ENCODE measurements at places on chromosomes 13 and 19. TPM values are rescaled to one million over a fixed set of nuclear protein-coding genes. Genes with fewer than 3 reads are reported as not detected.
A peak's percentile ranks its signal among the peaks of the same experiment; 100 is the strongest.

The TUBA3C gene
- total RNA-seq = not detected

- no peak overlapping the region for H3K27ac ChIP-seq
- DNase-seq = no peak
- peaks cover 2% of the 10 kb centered on the region for H3K36me3 ChIP-seq
- no peak overlapping the region for H3K4me3 ChIP-seq
These were observed 10.7 kb upstream of the GRTP1 start for GRCh38 chr13:113374511-113375175.

The LSR gene
- total RNA-seq = 0.99 TPM

The FLT1 gene
- total RNA-seq = 0.65 TPM

The MCEMP1 gene
- not detected for total RNA-seq

The MISP gene
- total RNA-seq = 2.2 TPM

The IGSF23 gene
- total RNA-seq = not detected

The SRRM5 gene
- total RNA-seq = 0.27 TPM

The RNF113B gene
- total RNA-seq = not detected

GRCh38 chr13:110001670-110002275 is 215.4 kb upstream of the IRS2 start:
- no peak for DNase-seq
- peak overlapping the region; percentile 93 for H3K27ac ChIP-seq
- H3K27me3 ChIP-seq = no peaks in the 10 kb centered on the region
- H3K4me1 ChIP-seq = peaks cover 45% of the 10 kb centered on the region
- H3K4me3 ChIP-seq = no peak overlapping the region
- no peaks in the 10 kb centered on the region for H3K36me3 ChIP-seq

GRCh38 chr19:39917561-39918182 is 16.8 kb downstream of the FCGBP start:
- no peak for DNase-seq
- H3K27ac ChIP-seq = no peak overlapping the region
- peaks cover 3% of the 10 kb centered on the region for H3K27me3 ChIP-seq
- H3K36me3 ChIP-seq = no peaks in the 10 kb centered on the region
- no peaks in the 10 kb centered on the region for H3K4me1 ChIP-seq
- no peak overlapping the region for H3K4me3 ChIP-seq

DNA sequence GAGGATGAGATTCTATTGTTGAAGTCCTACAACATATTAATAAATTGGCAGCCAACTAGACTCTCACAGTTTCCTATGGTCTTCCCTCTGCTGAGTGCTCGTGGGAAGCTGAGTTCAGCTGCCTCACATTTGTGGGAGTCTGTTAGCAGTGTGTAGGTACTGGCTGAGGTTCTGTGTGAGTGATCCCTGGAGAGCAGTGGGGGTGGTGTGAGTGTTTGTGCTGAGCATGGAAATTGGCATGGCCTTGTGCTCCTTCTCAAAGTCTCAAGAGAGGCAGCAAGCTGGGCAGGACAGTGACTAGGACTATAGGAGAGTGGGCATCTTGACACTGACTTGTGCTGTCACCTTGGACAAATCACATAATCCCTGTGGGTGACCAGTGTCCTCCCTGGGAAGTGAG is 298.3 kb downstream of the MTUS2 start:
- no peak overlapping the region for H3K4me3 ChIP-seq
- H3K27ac ChIP-seq = no peak overlapping the region
- no peaks in the 10 kb centered on the region for H3K36me3 ChIP-seq
- no peaks in the 10 kb centered on the region for H3K4me1 ChIP-seq
- no peak for DNase-seq
- H3K27me3 ChIP-seq = peaks cover 5% of the 10 kb centered on the region

The CD22 gene
- not detected for total RNA-seq

GRCh38 chr13:113724780-113725315 is 34.2 kb upstream of the TMEM255B start:
- DNase-seq = peak; percentile 93
- H3K27me3 ChIP-seq = peaks cover 2% of the 10 kb centered on the region
- H3K4me1 ChIP-seq = peaks cover 3% of the 10 kb centered on the region
- H3K4me3 ChIP-seq = peak overlapping the region; percentile 74
- no peaks in the 10 kb centered on the region for H3K36me3 ChIP-seq
- no peak overlapping the region for H3K27ac ChIP-seq

- DNase-seq = no peak
- peaks cover 2% of the 10 kb centered on the region for H3K4me1 ChIP-seq
- H3K4me3 ChIP-seq = no peak overlapping the region
- H3K27me3 ChIP-seq = no peaks in the 10 kb centered on the region
These were observed 207.6 kb upstream of the SERP2 start for GRCh38 chr13:44165889-44166496.

- peaks cover 70% of the 10 kb centered on the region for H3K4me1 ChIP-seq
- peak overlapping the region; percentile 4 for H3K4me3 ChIP-seq
- peak overlapping the region; percentile 75 for H3K27ac ChIP-seq
- DNase-seq = no peak
These were observed 4.0 kb downstream of the EMP3 start for GRCh38 chr19:48329167-48329891.

The GTF2F1 gene
- total RNA-seq = 64.0 TPM

DNA sequence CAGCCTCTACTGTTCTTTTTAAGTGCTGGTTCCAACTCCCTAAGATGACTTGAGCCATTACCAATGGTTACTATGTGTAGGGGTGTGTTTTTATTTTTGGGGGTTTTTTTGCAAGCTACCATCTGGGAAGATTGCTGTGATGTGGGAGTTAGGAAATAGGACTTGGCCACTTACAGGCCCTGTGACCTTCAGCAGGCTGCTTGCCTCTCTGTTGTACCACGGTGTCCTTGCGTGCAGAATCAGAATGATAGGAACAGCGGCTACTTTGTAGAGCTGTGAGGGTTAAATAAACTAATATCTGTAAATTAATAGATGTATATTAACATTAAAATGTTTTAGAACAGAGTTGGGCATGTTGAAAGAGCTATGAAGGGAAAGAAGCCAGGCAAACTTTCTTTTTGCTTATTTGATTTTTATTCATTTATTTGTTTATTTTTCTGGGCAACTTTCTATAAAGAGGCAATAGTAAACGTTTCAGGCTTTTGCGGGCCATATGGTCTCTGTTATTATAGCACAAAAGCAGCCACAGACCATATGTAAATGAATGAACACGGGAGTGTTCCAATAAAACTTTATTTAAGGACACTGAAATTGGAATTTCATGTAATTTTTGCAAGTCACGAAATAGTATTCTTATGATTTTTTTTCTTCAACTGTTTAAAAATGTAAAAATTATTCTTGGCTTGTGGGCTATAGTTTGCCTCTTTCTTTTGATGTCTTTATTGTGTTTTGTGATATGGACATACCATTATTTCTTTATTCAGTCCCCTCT is 26.4 kb upstream of the EHD2 start:
- no peak overlapping the region for H3K4me3 ChIP-seq
- peaks cover 4% of the 10 kb centered on the region for H3K4me1 ChIP-seq
- no peaks in the 10 kb centered on the region for H3K27me3 ChIP-seq

DNA sequence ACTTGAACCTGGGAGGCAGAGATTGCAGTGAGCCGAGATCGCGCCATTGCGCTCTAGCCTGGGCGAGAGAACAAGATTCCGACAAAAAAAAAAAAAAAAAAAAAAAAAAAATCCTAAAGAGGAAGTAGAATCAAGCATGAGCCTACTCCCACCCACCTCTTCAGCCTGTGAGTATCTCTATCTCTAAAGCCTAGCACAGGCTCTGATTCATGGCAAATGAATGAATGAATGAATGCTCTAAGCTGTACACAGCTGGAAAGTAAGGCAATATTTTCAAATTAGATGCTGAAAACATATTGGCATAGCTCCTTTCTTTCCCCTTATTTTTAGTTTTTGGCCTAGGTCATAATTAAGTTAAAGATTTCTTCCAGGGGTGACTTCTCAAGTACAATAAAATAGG is 35.7 kb upstream of the FAM216B start:
- no peak for DNase-seq
- no peak overlapping the region for H3K4me3 ChIP-seq
- no peaks in the 10 kb centered on the region for H3K27me3 ChIP-seq
- no peak overlapping the region for H3K27ac ChIP-seq

GRCh38 chr13:99962242-99962641 is 9.3 kb downstream of the ZIC5 start:
- peaks cover 19% of the 10 kb centered on the region for H3K4me1 ChIP-seq

DNA sequence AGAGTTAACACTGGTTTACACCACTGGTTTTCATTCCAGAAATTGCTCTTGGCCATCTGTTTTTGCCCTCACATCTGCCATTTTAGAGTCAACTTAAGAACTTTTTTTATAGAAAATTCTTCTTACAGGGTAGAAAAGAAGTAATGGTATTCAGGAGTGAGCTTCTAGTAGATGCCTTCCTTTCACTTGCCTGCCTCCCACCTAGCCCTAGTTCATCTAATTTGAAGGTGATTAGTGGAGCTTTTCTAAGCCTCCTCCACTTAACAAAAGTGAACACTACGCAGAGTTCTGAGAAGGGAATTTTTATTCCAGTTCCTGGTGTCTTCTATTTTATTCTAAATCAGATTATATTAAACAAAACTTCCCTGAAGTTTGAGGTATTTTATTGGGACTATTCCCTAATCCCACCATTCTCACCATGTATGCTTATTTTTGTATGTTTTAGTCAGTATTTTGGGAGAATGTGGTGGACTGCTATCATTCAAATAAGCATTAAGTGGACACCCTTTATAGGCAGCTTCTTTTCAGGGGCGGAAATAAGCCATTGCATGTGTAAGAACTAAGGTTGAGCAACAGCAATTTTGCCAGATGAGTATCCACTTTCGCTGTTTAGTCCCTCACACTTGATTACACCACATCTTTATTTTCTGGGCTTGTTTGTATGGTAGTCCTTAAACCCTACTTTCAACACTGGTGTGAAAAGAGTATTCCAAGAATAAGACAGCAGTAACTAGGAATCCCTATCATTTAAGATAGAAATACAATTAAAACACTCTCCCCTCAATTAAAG is 156.9 kb downstream of the ENOX1 start:
- H3K27me3 ChIP-seq = no peaks in the 10 kb centered on the region
- H3K36me3 ChIP-seq = peaks cover 4% of the 10 kb centered on the region
- H3K4me1 ChIP-seq = no peaks in the 10 kb centered on the region
- H3K4me3 ChIP-seq = no peak overlapping the region
- H3K27ac ChIP-seq = no peak overlapping the region
- no peak for DNase-seq

DNA sequence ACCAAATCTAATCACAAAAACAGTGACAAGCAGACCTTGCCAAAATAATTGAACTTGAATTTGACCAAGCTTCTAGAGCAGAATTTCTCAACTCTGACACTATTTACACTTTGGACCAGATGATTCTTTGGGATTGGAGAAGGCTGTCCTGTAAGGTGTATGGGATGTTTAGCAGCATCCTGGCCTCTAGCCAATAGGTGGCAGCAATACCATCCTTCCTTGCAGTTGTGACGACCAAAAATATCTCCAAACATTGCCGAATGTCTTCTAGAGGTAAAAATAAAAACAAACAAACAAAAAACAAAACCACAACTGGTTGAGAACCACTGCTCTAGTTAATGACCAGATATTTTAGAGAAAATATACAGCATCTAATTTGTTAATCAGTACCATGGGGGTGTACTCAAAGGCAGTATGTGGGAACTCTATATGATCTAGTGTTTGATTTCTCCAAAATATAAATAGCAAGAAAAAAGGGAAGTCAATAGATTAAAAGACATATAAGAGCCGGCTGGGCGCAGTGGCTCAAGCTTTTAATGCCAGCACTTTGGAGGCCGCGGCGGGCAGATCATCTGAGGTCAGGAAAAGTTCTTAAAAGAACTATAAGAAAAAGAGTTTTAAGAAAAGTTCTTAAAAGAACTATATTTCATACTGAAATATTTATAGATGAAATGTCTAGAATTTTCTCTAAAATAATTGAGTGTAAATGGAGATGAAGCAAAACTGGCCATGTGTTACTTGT is 60.9 kb upstream of the ZNF527 start:
- no peak for DNase-seq
- no peak overlapping the region for H3K27ac ChIP-seq
- H3K4me3 ChIP-seq = no peak overlapping the region
- H3K4me1 ChIP-seq = peaks cover 16% of the 10 kb centered on the region

The CAB39L gene
- total RNA-seq = 5.1 TPM

GRCh38 chr13:113959198-113959597 is 14.7 kb downstream of the C13orf46 start:
- H3K27me3 ChIP-seq = no peaks in the 10 kb centered on the region
- H3K4me3 ChIP-seq = no peak overlapping the region
- H3K4me1 ChIP-seq = no peaks in the 10 kb centered on the region
- DNase-seq = no peak
- H3K36me3 ChIP-seq = peaks cover 31% of the 10 kb centered on the region

- H3K36me3 ChIP-seq = no peaks in the 10 kb centered on the region
- H3K27ac ChIP-seq = no peak overlapping the region
- H3K4me3 ChIP-seq = no peak overlapping the region
- peaks cover 8% of the 10 kb centered on the region for H3K4me1 ChIP-seq
These were observed 161.4 kb downstream of the PTPRS start for GRCh38 chr19:5179256-5179655.

The ZNF763 gene
- total RNA-seq = 1.1 TPM

- peak overlapping the region; percentile 32 for H3K27ac ChIP-seq
- no peaks in the 10 kb centered on the region for H3K36me3 ChIP-seq
- DNase-seq = peak; percentile 87
- peak overlapping the region; percentile 81 for H3K4me3 ChIP-seq
- H3K27me3 ChIP-seq = no peaks in the 10 kb centered on the region
These were observed 46.8 kb downstream of the PTPRS start for GRCh38 chr19:5293612-5294378.

GRCh38 chr13:28355822-28356371 is 139.0 kb downstream of the FLT1 start:
- peak overlapping the region; percentile 28 for H3K4me3 ChIP-seq
- H3K36me3 ChIP-seq = no peaks in the 10 kb centered on the region
- no peaks in the 10 kb centered on the region for H3K27me3 ChIP-seq
- peaks cover 36% of the 10 kb centered on the region for H3K4me1 ChIP-seq

DNA sequence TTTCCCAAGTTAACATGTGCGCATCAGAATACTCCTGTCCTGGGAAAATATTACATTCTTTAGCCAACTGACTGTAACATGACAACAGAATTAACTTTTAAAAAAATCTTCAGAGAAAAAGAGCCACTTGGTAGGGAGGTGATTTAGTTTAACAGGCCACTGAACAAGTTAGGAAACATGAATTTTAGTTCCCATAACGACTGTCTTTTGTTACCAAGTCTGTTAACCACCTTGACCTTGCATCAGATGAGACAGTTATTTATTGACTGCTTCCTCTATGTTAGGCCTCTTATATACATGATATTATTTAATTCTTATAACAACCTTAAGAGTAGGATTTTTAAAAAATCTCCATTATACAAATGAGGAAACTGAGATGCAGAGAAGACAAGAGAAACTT is 268.6 kb downstream of the NDFIP2 start:
- no peak for DNase-seq
- H3K27ac ChIP-seq = peak overlapping the region; percentile 76

GRCh38 chr13:86324191-86324590 is 525.0 kb upstream of the SLITRK6 start:
- H3K36me3 ChIP-seq = peaks cover 2% of the 10 kb centered on the region
- no peak overlapping the region for H3K27ac ChIP-seq
- DNase-seq = no peak
- H3K27me3 ChIP-seq = no peaks in the 10 kb centered on the region
- H3K4me1 ChIP-seq = no peaks in the 10 kb centered on the region

The LGALS7B gene
- not detected for total RNA-seq

Measured in chondrocyte (in vitro differentiated cells).